ENCODE measurements at places on chromosomes 6 and 20. TPM values are rescaled to one million over a fixed set of nuclear protein-coding genes. Genes with fewer than 3 reads are reported as not detected.

The PLEKHG1 gene
- total RNA-seq, result 2.5 TPM

DNA sequence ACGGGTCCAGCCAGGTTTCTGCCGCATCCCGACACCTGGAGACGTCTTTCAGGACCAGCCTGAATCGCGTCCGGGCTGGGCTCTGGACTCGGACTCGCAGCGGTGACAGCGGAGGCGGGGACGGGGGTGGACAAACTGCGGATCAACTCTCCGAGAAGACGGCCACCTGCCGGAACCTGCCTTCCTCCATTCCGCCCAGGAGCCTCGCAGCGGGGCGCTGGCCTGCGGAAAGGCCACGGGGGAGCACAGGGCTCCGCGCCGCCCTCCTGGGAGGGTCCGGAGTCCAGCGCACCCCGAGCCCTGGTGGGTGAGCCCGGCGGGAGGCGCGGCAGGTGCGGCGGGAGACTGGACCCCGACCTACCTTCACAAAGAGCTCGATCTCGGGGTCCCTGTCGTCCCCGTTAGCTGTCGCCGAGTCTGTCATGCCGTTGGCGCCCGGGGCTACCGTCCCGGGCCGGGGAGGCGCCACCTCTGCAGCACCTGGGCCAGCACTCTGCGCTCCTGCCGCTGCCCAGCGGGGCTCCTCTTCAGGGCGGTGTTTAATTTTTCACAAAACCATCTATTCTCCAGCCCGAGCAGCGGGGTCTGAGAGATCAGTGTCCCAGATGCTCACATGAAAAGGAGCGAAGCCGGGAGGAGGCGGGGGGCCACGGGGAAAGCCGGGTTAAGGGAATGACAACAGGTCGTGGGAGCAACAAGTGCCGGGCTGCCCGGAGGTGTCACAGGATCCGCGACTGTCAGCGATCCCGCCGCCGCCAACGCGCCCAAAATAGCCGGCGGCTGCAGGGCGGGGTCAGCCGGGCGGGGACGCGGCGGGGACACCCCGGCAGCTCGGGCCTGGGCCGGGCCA is at the start of gene CLIC5:
Gene CLIC5, minus strand, starts transcription at position 742 of the 850 bp plus-strand sequence. Its CDS starts 318 bp downstream, at position 424.
- peak; percentile 26 for DNase-seq
- H3K27me3 ChIP-seq, result peaks cover 3% of the 10 kb centered on the region
- H3K4me3 ChIP-seq, result peak within 1 kb of the TSS; percentile 47
- no peak within 1 kb of the TSS for H3K27ac ChIP-seq
- H3K4me1 ChIP-seq, result no peaks in the 10 kb centered on the region

GRCh38 chr20:61169874-61170273 is 82.2 kb upstream of the CDH4 start:
- no peak for DNase-seq
- H3K4me3 ChIP-seq, result no peak overlapping the region
- H3K36me3 ChIP-seq, result no peaks in the 10 kb centered on the region
- H3K27me3 ChIP-seq, result peaks cover 3% of the 10 kb centered on the region
- no peak overlapping the region for H3K27ac ChIP-seq

The GINS1 gene
- 0.98 TPM for total RNA-seq

The RAD21L1 gene
- not detected for total RNA-seq

DNA sequence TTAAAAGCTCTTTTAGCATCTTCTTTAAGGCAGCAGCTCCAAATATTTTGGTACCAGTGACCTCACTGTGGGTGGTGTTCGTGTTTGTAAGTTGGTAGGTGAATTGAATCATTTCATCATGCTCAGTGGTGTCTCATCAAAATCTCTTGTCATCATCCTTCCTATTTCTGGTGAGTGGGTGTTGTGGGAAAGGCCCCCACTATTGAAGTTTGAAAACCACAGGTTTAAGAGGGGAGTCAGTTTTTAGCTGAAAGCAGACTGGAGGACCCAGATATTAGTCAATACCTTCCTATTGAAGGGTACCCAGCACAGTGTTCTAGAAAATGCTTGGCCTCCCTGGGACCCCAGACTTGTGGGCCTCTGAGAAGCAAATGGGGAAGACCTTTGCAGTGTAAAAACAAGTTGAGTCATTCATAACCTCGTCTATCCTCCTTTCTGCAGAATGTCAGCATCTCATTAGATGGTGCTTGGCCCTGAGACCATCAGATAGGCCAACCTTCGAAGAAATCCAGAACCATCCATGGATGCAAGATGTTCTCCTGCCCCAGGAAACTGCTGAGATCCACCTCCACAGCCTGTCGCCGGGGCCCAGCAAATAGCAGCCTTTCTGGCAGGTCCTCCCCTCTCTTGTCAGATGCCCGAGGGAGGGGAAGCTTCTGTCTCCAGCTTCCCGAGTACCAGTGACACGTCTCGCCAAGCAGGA is 3.7 kb downstream of the PIM1 start:
- no peak for DNase-seq
- peak overlapping the region; percentile 97 for H3K4me3 ChIP-seq
- H3K36me3 ChIP-seq, result peaks cover 15% of the 10 kb centered on the region
- H3K4me1 ChIP-seq, result peaks cover 9% of the 10 kb centered on the region
- no peak overlapping the region for H3K27ac ChIP-seq
- H3K27me3 ChIP-seq, result no peaks in the 10 kb centered on the region

DNA sequence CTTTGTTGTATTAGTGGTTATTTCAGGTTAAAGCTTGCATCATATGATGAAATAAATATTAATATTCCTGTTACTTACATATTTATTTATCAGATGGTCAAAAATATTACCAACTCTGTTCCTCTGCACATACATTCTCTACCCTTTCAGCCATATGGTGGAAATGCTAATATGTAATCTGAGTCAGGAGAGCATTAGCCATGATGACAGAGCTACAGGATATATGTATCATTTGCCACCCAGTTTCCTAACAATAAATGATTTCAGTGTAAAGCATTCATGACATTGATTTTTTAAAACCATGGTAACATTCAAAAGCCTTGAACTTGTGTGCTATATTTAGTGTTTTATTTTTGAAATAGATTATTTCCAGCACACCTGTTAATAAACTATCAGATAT is 16.6 kb downstream of the POPDC3 start:
- peaks cover 4% of the 10 kb centered on the region for H3K27me3 ChIP-seq
- no peak for DNase-seq
- H3K4me3 ChIP-seq, result no peak overlapping the region
- no peak overlapping the region for H3K27ac ChIP-seq
- no peaks in the 10 kb centered on the region for H3K36me3 ChIP-seq

The OXT gene
- total RNA-seq, result not detected

Data from pancreas (tissue), 10 donors.